Activated CD4-positive, CD25-positive, alpha-beta regulatory T cell (primary cell): ENCODE measurements at places on chromosomes 13 and 19.

GRCh38 chr19:42316223-42317211 is 3.4 kb downstream of the TMEM145 start:
- DNase-seq: no peak

- no peak for DNase-seq
Measured at GRCh38 chr13:28854657-28855056, 34.5 kb downstream of the MTUS2 start.

- no peak for DNase-seq
Measured at GRCh38 chr13:40304391-40304790, 362.1 kb downstream of the FOXO1 start.

DNA sequence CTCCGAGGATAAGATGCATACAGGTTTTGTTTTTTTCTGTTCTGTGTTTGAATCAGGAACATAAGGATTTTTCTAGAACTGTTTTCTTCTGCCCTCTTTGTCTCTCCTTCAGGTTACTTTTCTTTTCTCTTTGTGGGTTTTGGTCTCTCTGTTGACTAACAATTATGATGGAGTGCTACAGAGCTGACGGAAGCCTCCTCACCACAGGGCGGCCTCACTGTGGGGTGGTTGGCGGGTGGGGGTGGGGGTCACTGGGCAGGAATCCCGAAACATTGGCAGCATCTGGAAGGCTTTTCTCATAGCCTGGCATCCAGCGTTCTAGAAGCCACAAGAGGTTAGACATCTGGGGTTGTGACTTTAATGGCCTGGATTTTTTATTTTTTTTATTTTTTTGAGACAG is 12.0 kb upstream of the MATK start:
- DNase-seq: no peak

- no peak for DNase-seq
Measured at GRCh38 chr19:4032436-4032835, 24.9 kb downstream of the PIAS4 start.

DNA sequence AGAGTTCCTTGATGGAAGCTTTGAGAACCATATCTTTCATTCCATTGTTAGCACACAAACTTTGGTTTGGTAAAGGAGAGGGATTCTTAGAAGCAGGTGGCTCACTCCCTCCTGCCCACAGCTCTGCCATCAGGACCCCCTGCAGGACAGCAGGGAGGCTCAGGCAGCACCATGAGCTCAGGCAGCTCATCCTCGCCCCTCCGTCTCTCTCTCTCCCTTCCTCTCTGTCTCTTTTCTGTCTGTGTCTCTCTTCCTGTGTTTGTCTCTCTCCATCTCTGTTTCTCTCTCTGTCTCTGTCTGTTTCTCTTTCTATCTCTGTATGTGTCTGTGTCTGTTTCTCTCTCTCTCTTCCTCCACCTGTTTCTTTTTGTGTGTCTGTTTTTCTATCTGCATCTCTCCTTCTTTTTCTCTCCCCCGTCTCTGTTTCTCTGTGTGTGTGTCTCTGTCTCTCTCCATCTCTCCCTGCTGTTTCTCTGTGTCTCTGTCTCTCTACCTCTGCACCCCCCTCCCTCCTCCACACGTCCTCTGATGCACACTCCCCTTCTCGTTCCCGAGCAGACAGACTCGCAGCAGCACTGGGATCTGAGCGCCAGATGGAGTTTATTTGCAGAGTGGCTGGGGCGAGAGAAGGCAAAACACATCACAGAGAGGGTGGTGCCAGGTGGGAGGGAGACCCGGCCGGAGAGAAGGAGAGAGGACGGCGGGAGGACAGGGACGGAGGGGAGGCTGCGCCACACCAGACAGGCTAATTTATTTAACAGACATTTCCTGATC is 8.7 kb downstream of the SBK2 start:
- no peak for DNase-seq

GRCh38 chr13:25329706-25330105 is 28.3 kb downstream of the NUP58 start:
- no peak for DNase-seq

GRCh38 chr13:111204438-111205177 is 89.5 kb downstream of the ARHGEF7 start:
- DNase-seq: no peak

DNA sequence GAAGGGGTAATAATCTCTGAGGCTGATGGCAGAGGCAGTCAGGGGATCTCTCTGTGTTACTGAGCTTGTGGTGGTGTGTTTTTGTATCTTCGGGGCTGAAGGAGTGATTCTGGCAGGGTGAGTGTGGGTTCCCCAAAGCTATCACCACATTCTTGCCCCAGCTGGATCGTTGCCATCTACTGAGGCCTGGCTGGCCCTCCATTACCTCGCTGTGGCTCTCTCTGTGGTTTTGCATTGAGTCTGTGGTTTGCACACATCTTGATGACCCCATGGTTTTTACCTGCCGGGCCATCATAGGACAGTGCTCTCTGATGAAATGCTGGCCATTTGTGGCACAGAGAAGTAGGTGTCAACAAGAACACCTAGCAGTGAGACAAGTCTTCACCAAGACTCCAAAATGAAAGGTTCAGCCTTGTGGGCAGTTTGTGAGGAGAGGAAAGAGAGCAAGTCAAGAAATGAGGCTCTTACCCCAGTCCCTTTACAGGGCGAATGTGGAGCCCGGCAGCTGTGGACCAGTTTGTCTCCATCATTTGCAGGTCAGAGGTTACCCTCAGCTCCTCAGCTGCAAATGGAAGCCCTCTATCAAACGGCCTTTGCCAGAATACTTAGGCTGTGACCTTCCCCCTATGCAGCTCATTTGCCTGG is 69.0 kb upstream of the NPAS1 start:
- DNase-seq: no peak

GRCh38 chr13:85093808-85094207 is 705.4 kb downstream of the SLITRK6 start:
- no peak for DNase-seq
